ENCODE measurements at places on chromosomes 6 and 20.

DNA sequence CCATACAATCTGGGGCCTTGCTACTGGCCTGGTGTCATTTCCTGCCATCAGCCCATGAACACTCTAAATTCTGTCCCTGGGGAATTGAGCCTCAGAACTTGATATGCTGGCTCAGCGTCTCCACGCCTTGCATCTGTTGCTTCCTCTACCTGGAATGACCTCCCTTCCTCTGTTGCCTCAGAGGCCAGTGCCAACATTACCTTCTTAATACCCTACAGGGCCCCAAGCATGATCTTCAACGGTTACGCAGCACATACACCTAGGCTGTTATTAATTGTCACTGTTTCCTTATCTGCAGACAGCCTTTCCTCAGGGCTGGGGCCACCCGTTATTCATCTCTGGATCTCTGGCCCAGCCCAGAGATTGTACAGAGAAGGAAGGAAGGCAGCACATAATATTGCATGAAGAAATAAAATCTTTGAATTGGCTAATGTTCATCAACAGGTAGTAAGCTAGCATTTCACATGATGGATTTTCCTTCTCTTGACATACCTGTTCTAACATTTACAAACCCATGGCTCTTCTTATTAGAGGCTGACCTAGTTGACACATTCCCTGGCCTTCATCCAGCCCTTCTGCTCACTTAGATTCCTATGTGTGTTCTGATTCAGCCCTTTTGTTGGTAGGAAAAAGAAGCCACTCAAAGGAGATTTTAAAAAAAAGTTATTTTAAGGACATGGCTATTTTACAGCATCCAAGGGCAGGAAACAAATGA is 8.4 kb upstream of the RNF182 start:
- peak; percentile 43 for DNase-seq

DNA sequence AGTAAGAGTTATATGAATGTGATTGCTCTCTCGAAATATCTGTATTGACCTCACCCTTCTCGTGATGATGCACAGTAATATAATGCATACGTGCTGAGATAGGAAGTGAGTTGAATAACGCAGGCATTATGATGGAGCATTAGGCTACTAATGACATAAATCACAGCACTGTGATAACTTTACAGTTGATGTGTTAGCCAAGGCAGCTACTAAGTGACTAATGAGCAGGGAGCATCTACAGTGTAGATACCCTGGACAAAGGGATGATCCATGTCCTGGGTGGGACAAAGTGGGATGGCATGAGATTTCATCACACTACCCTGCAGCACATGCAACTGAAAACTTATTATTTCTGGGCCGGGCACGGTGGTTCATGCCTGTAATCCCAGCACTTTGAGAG is 68.4 kb downstream of the HDGFL1 start:
- no peak for DNase-seq

GRCh38 chr6:109472132-109472995 is 10.7 kb downstream of the ZBTB24 start:
- no peak for DNase-seq

DNA sequence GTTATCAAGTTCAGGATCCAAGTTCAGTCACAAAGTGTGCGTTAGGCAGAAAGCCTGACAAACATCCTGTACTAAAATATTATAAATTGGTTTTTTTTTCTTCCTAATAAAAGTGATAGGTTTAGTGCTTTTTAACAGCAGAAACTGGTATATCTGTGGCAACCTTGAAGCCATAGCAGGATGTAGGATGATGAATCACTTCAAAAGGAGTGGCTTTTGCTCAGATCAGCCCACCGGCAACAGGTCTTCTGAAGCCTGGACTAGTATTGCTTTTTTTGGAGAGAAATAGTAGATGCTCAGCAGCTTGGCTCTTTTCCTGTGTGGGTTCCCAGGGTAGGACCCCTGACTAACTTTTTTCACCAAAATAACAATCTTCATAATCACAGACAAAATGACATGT is 190.8 kb downstream of the EPM2A start:
- no peak for DNase-seq

DNA sequence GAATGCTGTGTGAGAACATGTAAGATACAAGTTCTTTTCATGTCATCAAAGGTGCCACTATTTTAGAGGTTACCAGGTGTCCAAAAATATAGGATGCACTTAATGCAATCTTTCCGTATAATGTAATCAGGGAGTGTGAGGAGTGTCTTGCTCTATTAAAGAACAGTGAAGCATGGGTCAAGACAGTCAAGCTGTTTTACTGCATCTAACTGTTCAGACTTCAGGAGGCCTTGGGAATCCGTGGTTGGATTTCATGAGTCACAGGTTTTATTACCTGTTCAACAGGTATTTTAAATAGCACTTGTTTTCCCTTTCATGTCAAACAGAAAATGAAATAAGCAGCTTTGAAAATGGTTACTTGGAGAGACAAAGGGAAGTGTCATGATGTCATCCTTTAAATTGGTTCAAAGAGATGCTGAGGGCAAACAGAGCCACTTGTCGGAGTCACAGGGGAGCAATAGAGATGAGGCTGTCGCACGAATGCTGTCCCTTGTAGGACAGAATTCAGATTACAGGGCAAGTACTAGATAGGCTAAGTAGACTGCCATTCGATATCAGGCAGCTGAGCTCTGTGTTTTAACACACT is 621.5 kb downstream of the QKI start:
- DNase-seq, result no peak

- DNase-seq, result no peak
Measured at GRCh38 chr6:109449795-109450673, 5.5 kb downstream of the MICAL1 start.

DNA sequence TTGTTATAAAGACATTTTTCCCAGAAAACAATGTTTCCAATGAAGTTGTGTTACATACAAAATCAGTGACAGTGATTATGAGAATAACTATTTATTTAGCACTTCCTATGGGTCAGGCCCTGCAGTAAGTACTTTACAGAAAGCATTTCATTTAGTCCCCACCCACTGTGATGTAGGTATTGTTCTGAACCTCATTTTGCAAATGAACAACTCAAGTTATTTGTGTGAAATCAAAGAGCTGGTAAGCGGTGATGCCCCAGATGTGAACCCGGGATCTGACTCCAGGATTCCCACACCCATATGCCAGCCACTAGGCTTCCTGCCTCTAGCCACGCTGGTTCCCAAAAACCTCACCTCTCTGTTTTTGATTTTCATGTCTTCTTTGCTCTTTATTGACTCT is 30.9 kb downstream of the FAXC start:
- DNase-seq, result no peak

- no peak for DNase-seq
Measured at GRCh38 chr6:132341646-132342045, 59.6 kb downstream of the MOXD1 start.

DNA sequence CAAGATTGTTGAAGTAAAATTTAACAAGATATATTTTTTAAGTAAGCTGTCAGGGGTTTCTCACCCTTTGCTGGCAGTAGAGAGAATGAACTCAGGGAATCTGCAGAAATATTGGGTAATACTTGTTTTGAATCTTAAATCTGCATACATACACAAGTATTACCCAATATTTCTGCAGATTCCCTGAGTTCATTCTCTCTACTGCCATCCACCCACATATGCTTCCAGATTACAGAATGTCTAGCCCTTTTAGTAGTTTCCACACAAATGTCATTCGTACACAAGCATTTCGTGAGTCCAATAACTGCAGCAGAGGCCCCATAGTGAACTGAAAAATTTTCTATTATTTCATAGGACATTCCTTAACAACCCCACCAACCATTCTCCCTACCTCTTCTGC is 69.6 kb upstream of the TNFRSF21 start:
- DNase-seq, result no peak

DNA sequence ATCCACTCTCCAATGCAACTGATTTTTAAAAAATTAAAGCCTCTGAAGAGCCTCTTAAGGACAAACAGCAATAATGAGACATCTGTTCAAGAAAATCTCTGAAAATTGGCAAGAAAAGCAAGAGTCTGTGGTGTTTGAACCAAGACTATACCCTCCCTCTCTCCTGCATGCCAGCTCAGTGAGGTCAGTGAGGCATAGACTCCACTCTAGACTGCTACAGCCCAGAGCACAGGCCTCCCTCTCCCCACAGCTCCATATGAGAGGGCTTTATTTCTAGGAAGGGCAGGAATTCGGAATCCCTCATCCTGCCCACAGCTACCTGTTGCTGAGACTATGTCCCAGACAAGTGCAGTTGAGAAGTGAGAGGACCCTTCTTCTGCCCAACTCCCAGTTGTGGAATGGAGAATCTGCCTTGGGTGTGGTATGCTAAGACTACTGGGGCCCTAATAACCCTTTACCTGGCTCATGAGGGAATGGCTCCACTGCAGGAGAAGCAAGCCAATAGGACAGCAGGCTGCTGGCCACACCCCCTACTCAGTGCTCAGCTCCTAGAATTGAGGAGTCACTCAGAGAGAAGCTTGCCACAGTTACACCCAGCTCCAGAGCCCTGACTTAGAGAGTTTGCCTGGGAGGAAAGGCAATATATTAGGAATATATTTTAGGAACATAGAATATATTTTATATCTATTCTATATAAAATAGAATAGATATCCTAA is 22.7 kb upstream of the HLA-DQA1 start:
- DNase-seq, result no peak

GRCh38 chr20:10708351-10709185 is 34.8 kb upstream of the JAG1 start:
- DNase-seq, result peak; percentile 71

- DNase-seq, result no peak
Measured at GRCh38 chr6:167540796-167541195, 215.9 kb downstream of the TTLL2 start.

Data from brain microvascular endothelial cell (primary cell).